WTC11 (cell line): ENCODE measurements at places on chromosomes 16 and 17. TPM values are rescaled to one million over a fixed set of nuclear protein-coding genes. Genes with fewer than 3 reads are reported as not detected.

Gene KRTAP3-2
- total RNA-seq, result not detected in 3 replicates

GRCh38 chr16:1152123-1152638 is 725 bp upstream of the CACNA1H start:
- peak; percentile 54 for DNase-seq

DNA sequence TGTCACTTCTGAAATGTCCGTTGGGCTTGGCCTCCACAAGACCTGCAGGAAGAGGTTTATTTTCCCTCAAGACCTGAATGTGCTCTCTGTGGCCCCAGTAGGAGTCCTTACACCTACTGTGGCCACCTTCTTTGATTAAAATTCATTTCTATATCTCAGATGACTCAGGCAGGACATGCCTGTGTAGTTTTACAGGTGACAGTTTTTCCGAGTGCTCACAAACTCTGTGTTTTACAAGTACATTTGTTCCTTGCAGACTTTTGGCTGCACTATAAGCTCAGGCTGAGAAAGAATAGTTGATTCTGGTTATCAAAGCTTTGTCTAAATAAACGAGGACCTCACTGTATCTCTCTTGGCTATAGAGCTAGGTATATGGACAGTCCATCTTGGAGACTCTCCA is 257.1 kb downstream of the MAP2K4 start:
- DNase-seq, result no peak

Gene SLC16A5
- 32.4 to 33.5 TPM (median 33.1 TPM) in 3 replicates for total RNA-seq

GRCh38 chr17:46745376-46745775 is 73.1 kb downstream of the WNT3 start:
- DNase-seq, result no peak

DNA sequence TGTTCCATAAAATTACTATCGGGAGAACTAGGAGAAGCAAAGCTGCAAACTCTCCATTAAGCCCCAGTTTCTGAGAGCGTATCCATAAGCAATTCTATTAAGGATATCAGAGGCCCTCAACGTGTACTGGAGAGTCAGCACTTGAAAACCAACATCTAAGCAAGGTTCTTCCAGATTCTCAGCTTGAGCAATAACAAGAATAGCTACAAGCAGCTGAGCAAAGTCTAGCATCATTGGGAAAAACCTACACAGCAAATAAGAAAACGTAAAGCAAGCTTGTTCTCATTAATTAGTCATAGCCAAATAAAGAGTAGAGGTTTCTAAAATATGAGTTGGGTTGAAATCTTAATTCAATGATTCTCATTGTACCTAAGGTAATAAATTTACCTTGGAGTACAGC is 26.9 kb upstream of the COX10 start:
- DNase-seq, result no peak

GRCh38 chr17:42050393-42051012 is at the start of gene C17orf113:
Gene C17orf113 (minus strand): TSS chr17:42050601. CDS start chr17:42043376, 7,225 bp downstream.
- peak; percentile 75 for DNase-seq

DNA sequence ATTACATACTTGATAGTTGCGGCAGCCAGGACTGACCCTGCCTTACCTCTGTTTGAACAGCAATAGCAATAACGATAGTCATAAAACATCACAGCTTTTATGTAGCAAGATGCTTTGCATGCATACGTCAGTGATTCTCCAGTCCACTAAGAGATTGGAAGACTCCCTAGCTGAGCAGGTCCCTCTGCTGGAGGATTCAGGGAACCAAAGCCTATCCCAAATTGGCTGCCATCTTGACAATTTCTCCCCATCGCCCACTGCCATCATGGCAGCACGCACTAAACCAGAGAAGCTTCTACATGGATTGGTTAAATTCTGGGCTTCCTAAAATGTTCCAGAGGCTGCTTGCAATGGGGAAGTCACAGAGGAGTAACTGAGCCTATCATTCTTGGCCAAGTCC is 360.6 kb upstream of the XYLT1 start:
- DNase-seq, result peak; percentile 23

- DNase-seq, result no peak
Observed at GRCh38 chr16:52383119-52383518, 163.8 kb downstream of the TOX3 start.
